ENCODE measurements at places on chromosomes 3 and 15.

DNA sequence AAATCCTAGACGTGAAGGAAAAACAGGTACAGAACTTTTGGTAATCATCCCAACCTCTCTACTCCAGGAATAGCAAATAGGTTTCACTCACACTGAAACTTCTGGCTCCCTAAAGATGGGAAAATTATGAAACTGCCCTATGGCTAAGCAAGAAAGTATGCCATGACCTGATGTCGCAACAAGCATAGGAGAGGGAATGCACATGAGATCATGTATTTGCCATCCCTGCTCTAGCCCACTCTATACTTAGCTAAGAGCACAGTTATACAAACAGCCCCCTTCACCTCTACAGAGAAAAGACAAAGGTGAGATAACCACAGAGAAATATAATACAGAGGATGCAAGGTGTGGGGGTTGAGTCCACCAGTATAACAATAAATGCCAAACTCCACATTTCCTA, 102.7 kb downstream of the TBC1D5 start:
- peak; percentile 96 for DNase-seq

- DNase-seq: no peak
These were observed 18.5 kb downstream of the SLC6A20 start for GRCh38 chr3:45777746-45778386.

DNA sequence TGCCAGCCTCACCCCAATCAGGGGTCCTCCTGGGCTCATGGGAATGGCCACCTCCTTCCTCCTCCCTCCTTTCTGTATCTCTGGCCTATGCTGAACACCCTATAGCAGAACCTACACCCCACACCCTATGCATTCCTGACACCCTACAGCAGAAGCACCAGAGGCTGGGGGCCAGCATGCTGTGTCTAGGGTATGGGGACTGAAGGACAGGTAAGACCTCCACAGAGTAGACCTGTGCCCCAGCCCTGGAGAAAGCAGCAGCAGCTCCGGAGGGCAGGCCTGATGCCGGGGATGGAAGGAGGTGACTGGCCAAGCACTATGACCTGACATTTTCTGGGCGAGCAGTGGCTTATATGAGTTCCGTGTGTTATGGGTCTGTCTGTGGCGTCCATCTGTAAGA, 66.9 kb downstream of the TLE3 start:
- DNase-seq: no peak

- peak; percentile 40 for DNase-seq
These were observed 721 bp downstream of the P2RY1 start for GRCh38 chr3:152835601-152836102.

DNA sequence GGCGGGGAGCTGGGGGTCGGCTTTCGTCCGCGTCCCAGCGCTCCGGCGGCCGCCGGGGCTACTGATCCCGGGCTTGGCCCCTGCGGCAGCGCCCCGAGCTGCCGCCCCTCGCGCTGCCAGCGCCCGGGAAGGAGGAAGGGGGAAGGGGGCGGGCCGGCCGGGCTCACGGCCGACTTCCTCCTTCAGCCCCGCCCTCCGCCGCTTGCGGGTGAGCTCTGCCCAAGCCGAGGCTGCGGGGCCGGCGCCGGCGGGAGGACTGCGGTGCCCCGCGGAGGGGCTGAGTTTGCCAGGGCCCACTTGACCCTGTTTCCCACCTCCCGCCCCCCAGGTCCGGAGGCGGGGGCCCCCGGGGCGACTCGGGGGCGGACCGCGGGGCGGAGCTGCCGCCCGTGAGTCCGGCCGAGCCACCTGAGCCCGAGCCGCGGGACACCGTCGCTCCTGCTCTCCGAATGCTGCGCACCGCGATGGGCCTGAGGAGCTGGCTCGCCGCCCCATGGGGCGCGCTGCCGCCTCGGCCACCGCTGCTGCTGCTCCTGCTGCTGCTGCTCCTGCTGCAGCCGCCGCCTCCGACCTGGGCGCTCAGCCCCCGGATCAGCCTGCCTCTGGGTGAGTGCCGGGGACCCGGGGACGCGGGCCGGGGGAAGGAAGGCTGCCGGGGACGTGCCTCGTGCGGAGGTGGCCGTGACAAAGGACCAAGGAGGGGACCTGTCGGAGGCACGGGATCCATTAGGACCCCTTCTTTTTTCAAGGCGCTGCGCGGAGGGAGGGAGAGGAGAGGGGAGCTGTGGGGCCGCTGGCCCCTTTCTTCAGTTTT, at the start of gene SEMA4B:
Gene SEMA4B, plus strand, starts transcription at position 201 of the 814 bp plus-strand sequence. Its CDS starts 249 bp downstream, at position 450.
- peak; percentile 35 for DNase-seq

DNA sequence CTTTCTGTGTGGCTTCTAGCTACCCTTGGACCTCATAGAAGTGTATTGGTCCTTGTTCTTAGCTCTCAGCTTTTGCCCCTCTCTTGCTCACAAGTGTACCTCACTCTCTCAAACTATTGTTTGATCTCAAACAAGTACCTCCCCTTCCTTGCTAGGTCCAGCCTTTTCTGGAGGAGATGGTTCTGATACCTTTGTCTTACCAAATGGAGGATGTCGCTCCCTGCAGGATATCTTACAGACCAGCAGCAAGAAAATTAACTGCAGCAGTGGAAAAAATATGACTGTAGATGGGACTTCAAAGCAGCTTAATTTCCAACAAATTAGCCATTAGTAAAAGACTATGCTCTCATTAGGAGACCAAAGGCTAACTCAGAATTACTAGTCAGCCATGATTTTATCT, 388.1 kb upstream of the ROBO2 start:
- DNase-seq: no peak

GRCh38 chr15:52651868-52652267, 27.3 kb downstream of the ATOSA start:
- peak; percentile 96 for DNase-seq

DNA sequence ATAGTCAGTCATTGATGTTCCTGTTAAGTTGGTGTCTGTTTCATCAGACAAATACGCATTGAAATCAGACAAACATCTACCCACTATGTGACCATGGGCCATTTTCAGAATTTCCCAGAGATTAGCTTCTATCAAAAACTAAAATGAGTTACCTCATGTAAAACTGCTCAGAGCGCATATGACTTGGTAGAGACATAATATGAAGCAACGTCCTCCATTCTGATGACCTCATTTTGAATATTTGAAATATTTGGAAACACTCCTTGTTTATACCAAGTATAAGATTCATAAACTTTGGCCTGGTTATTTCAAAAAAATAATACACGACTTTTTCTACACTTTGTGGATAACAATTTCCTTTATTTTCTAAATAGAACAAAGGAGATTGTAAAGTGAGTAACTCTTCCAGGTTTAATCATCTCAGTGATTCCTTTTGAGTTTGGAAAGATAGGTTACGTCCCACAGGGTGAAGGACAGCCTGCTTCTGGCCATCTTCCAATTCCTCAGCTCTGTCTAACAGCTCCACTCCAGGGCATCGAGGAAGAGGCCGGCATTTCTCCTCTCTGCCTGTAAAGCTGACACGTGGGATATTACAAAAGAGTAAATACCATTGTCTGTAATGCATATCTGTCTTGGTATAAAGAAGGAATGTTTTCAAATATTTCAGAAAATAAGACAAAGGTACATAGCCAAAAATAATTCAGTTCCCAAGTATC, 122.6 kb downstream of the CADM2 start:
- DNase-seq: peak; percentile 38

DNA sequence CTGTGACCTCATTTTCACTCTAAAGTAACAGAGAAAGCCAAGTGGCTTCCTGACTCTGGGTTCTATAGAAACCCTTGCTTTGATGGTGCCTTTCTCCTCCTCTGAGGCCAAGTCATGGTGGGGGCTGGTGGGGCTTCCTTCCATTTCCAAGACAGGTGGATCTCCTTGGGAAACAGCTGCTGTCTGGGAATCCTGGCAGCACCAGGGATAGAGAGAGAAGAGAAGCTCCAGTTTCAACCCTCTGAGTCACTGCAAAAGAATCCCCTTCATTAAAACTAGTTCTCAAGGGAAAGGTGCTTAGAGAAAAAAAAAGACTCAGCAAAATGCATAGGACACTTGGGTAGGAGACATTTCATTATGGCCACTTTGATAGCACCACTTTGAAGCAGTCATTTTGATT, 614.4 kb downstream of the FHIT start:
- no peak for DNase-seq

- DNase-seq: no peak
These were observed 215.7 kb downstream of the TCF12 start for GRCh38 chr15:57134071-57134605.

DNA sequence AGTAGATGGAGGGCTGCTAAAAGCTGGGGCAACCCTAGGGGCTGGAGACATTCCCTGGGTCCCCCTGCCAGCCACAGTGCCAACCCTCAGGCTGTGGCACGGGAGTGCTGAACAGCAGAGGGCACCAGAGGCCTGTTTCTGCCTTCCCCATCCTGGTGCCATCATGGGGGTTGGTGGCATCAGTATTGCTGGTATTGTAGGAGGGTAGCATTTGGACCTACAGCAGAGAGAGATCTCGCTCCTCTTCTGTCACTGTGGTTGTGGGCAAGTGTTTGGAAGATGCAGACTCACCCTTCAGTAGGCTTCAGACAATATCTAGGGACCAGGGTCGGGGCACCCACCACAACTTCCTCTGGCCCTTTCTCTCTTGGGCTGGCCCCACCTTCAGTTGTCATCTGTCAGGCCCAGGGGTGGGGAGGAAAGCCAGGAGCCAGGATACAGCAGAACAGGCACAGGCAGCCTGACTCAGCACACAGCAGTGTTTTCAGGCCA, 123.5 kb downstream of the RPLP1 start:
- peak; percentile 42 for DNase-seq

DNA sequence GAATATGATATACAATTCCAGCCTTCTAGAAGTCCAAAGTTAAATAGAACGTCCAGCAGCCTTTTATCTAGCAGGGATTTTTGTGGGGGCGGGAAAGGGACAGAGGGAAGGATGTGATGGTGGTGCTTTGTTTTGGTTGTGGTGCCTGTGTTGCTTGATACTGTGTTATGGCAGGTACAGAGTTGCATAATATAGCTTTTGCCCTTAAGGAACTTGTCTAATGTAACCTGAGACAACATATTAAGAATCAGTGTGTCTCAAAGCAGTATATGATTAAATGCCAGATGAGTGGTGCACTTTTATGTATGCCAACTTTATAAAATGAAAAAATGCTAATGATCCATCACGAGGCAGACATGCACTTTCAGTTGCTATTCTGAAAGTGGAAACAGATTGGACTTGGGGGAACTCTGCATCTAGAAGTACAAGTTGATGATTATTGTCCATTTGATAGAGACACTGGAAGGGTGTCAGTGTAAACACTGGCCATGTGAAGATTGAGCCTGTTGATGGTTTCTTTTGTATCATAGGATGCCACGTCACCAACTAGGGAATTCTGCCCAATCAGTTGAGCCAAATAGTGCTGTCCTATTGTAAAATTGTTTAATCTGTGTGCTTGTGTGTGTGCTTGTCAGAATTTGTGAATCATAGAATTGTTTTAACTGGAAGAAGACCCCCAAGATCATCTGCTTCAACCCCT, 23.0 kb downstream of the NEO1 start:
- DNase-seq: no peak

GRCh38 chr15:96792216-96792615, 461.7 kb downstream of the NR2F2 start:
- DNase-seq: no peak

DNA sequence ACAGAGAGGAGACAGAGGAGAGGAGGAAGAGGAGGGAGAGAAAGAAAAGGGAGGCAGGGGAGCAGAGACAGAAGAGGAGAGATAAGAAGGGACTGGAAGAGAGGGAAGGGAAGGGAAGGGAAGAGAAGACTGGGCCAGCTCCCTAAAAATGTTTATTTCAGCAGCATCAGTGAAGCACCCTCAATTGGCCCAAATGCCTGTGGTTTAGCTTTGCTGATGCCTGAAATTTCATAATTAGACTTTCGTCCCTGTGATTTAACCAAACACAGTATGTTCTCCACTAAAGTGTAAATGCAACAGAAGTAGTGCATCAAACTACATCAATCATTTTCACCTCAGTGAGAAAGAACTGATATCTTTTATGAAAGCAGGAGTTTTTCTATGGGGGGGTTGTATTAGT, 55.9 kb downstream of the NOX5 start:
- no peak for DNase-seq

- DNase-seq: no peak
These were observed 206.2 kb upstream of the ADAMTS9 start for GRCh38 chr3:64894006-64894405.

- DNase-seq: no peak
These were observed 82.0 kb upstream of the LRIG1 start for GRCh38 chr3:66582721-66583423.

GRCh38 chr15:33304924-33305323, 5.8 kb upstream of the RYR3 start:
- no peak for DNase-seq

GRCh38 chr3:77236118-77236517, 196.2 kb downstream of the ROBO2 start:
- DNase-seq: no peak

DNA sequence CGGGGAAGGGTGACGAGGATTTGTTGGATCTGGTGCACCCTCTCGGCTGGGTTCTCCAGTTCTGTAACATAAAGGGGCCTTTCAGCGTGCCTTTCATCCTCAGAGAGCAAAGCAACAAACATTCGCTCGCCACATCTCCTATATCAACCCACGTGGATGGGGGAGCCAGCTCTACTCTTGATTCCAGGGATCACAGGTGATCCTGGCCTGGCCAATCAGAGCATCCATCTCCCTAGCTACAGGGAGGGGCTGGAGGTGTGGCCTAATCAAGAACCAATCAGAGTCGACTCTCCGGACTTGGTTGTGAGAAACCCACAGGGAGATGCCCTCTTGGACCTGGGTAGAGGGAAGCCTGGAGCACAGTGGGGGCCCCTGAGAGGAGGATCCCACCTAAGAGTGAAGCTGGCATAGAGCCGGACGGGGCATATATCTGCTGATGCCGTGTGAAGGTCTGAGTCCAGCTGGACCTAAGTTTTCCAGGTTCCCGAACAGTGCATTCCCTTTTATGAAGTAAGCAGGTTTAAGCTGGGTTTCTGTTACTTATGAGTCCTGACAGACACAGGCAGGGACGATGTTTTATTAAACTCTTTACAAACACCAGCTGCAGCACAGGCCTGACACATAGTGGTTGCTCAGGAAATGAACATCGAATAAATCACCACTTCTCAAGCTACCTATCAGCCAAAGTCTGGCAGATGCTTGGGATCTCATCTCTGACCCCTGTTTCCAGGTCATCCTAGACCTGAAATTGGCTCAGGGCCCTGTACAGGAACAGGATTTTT, 50.7 kb upstream of the RAD18 start:
- DNase-seq: peak; percentile 20

- no peak for DNase-seq
These were observed 67.6 kb upstream of the GCNT3 start for GRCh38 chr15:59543721-59544547.

DNA sequence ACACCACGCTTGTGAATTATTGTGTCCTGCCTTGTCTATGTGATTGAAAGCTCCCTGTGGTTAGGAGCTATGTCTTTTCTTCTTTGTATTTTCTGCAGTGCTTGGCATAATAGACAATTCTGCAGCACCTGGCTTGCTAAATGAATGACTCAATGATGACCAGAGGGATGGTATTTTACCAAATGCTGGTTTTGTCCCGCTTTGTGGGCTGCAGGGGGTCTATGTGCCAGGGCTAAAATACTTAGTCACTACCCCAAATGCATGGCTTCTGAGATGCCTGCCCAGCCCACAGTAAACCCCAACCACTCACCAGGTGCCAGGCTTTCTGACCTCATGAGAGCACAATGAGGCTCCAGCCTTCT, 50.9 kb downstream of the BOC start:
- no peak for DNase-seq
